ENCODE measurements at places on chromosomes 2 and 18.

DNA sequence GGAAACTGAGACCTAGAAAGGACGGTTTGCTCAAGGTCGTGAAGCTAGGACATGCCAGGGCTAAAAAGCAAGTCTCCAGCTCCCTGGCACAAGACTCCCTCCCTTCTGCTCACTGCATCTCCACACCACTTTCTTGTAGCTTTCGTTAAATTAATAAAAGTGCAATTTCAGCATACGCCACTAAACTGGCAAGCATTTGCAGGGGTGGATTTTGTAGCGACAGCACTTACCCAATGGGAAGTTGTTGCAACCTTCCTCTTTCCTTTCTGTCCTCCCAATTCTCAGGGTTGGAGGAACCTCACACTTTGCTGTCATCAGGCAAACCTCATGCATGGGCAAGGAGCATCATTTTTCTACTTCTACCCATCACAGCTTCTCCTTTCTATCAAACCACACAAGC, 7.4 kb upstream of the RHOB start:
- DNase-seq: no peak

DNA sequence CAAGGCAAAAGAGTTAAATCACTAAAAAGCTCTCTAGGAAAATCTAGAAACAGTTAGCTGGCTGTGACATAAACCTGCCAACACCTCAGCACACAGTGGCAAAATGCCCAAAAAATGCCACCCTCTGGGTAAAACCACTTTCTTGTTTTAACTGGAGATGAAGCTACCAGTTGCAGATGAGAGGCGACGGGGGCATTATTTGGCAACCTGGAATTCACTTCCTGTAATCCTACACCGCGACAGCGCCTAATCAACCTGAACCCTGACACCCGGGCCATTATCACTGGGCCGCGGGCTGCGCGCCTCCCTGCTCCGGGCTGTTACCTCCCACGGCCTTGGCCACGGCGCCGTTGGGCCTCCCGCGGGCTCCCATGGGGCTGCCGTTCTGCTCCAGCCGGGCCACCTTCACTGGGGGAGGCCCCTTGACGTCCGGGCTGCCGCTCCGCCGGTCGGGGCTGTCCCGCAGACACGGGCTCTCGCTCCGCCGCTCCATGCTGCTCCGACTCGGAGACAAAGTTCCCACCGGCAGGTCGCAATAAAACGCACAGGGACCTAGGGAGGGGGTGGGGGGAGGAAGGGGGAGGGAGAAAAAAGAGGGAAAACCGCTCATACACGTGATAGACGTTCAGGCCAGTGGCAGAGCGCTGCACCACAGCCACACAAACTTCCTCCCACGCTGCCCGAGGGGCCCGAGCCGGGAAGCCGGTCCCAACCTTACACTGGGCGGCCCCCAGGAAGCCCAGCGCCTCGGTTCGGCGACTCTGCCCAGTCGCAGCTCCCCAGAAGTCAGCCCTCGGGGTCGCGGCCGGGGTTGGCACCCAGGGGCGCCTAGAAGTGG, 2.0 kb downstream of the SATB2 start:
- DNase-seq: peak; percentile 23

- no peak for DNase-seq
Observed at GRCh38 chr2:239630618-239631286, 229.9 kb upstream of the HDAC4 start.

- no peak for DNase-seq
Observed at GRCh38 chr18:64234321-64234720, 85.4 kb upstream of the LINC00305 start.

- no peak for DNase-seq
Observed at GRCh38 chr18:11407940-11408339, 201.5 kb upstream of the SLC35G4 start.

DNA sequence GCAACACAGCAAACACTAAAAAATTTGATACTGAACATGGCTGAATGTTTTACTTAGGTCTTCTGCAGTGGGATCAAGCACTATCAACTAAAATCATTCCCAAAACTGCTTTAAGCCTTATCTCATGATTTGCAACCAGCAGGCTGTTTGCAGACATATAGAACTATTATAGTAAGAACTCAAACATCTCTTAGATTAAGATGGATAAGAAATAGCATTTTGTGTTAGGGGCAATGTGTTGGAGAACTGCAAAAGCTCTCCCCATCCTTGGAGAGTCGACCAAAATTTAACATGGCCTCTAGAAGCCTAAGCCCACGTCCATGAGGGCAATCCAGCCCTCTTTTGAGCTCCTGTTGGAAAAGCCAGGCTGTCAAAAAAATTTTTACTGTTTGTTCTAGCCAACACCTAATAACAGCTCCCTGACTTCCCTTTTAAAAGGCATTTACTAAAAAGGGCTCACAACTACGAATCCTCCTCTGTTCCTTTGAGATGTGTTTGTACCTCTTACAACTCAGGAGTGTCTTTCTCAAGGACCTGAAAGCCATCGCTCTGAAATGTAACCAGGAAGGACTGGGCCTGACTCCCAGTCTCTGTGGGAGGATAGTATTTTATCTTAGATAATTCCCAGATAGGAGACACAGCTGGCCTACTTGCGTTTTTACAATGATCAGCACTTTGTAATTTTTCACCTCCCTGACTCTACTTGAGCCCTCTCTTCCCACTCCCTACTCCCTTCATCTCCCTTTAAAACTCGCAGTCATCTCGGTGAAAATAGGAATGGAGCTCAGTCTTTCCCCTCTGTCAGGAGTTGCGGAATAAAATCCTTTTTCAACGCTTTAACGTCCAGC, 1.4 kb downstream of the KRCC1 start:
- DNase-seq: no peak

DNA sequence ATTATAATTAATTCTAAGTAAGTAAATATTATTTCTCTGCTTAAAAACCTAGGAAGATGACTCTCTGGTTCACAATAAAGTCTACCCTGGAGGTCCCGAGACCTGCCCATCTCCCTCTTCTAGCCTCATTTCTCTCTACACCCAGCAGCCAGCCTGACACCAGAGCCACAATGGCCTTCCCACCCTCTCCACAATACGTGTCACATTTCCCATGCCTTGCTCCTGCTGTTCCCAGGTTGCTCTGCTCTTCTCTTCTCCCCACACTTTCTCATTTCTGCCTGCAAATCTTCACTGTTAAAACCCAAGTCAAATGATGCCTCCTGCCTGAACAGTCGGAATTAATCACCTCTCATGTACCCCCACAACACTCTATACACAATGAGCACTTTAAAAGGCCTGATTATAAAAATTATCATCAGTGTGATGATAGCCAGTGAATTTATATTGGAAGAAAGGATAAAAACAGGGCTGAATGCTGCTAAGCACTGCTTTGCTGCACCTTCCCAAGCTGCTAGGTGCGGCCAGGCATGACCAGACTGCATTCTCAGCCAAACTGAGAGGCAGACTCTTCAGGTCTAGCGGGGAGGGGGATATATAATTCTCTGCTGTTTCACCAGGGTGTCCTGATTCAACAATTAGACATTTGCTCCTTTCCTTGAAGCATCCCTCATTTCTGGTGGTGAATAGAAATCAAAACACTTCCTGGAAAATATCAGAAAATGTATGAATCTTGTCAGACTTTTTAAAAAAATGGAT, 160.6 kb downstream of the DTNA start:
- no peak for DNase-seq

DNA sequence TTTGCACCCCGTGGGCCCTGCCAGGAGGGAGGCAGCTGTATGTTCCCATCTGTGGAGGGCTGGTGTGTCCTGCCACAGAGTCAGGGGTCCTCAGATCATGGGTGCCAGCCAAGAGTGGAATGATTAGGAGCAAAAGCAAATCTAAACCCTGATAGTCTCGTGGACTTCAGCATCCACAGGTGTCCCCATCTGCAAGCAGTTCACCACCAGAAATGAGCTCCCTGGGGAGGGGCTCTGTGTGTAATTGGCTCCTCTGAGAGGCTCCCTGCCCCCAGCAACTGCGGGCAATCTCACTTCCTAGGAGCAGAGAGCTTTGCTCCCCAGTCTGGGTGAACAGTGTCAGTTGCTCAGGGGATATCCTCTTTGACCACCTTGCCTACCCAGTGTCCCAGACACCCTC, 78.1 kb downstream of the HNRNPLL start:
- DNase-seq: no peak

DNA sequence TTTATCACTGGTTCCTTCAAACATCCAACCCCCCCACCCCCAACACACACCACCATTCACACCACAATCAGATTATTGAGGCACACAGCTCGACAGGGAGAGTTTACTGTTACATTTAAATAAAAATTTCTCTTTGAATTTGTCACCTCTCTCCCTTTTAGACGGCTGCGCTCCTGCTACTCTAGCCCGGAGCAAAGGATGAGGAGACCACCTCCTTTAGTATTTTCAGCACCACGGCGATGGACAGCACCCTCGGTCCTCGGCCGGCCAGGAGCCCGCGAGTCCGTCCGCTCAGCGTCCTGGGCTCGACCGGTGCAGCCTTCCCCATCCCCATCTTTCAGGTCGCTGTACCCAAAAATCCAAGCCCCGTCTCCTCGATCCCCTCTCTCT, 892 bp downstream of the CELF4 start:
- no peak for DNase-seq

DNA sequence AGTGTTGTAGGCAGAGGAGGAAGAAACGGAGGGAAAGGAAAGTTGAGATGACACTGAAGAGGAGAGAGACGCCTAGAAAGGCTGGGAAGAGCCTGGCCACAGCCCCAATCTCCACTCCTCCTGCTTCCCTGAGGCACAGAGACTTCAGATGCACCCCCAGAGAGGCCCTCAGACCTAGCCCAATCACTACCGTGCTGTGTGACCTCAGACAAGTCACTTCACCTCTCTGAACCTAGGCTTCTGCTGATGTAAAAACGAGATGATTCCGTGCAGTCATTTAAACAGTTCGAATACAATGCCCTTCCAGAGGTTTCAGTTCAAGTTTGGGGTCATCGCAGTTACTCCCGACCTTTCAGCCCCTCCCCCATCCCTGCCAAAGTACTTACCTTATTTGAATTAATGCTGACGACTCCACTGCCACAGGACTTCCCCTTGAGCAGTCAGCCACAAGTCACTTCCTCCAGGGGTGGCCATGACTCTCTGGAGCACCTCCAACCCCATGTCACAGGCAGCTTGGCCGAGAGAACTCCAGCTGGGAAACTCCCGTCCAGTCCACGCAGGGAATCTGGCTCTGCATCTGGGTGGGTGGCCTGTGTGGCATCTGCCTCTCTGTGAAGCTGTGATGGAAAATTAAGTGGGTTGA, 105.2 kb upstream of the ID2 start:
- peak; percentile 67 for DNase-seq

GRCh38 chr2:191318037-191318728, 73.0 kb downstream of the MYO1B start:
- no peak for DNase-seq

GRCh38 chr2:141015341-141016047, 1115.3 kb downstream of the LRP1B start:
- no peak for DNase-seq

- DNase-seq: no peak
Observed at GRCh38 chr2:148965623-148966437, 72.7 kb upstream of the LYPD6B start.

DNA sequence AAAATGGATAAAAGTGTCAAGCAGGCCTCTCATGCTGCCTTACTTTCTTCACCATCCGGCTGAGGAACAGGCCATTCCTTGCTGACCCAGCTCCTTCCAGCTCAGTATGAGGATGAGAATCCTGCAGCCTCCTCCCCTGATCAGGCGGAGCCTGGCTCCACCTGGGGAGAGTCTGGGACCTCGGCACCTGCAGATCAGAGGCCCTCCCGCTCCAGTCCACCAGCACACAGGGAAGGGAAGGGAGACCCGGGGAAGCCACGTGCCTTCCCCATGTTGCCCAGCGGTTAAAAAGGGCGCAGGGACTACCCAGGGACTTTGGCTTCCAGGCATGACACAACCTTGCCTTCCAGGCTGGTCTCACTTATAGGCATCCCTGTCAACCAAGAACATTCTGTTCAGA, 172.0 kb downstream of the NDUFA10 start:
- DNase-seq: no peak

DNA sequence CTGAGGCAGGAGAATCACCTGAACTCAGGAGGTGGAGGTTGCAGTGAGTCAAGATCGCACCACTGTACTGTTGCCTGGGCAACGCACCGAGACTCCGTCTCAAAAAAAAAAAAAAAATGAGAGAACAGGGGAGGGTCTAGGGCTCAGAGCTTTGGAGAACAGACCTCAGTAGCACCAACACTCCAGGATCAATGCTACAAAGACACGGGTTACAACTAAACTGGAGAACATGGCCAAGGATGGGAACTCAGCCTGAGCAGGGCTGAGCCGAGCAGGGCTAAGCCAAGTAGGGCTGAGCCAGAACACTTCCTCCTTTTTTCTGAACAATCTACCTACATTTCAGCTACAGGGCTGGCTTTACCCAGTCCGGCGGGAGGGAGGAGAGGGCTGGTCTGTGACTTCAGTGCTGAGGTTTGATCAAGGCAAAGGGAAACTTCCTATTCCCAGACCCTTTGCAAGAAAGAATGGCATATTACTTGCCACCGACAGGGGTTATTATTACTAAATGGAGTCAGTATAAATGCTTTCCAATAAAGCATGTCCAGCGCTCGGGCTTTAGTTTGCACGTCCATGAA, 2.9 kb upstream of the CASP8 start:
- DNase-seq: peak; percentile 41

DNA sequence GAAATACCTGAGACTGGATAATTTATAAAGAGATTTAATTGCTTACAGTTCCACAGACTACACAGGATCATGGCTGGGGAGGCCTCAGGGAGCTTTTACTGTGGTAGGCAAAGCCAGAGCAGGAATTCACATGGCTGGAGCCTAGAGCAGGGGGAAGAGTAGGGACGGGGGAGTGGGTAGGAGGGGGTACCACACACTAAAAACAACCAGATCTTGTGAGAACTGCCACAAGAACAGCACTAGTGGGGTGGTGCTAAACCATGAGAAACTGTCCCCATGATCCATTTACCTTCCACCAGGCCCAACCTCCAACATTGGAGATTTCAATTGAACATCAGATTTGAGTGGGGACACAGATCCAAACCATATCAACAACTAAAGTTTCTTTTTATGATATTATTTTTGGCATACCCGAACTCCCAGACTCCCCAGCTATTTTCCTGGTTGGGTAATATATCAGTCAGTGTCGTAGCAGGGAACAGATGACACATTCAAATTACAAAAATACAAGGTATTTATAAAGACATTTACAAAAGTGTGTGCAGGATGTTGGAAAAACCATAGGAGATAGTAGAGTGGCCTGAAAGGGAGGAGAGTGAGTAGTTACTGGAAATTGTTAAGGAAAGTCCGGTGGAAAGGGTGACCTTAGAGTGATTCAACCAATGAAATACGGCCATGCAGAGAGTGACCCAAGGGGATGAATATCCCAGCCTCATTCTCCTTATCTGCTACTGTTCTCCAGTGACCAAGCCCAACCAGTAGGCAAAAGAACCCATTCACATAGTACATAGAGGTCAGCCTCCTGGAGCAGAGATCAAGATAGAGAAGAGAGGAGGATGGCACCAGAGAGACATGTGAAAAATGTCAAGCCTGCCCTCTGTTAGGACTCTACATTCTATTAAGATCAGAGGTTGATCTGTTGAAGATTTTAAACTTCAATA, 8.8 kb downstream of the RPL37A start:
- DNase-seq: no peak

- no peak for DNase-seq
Observed at GRCh38 chr18:48106976-48107781, 176.7 kb upstream of the SMAD2 start.
